IMR-90 (cell line): ENCODE measurements at places on chromosomes 12 and 14. TPM values are rescaled to one million over a fixed set of nuclear protein-coding genes. Genes with fewer than 3 reads are reported as not detected.

DNA sequence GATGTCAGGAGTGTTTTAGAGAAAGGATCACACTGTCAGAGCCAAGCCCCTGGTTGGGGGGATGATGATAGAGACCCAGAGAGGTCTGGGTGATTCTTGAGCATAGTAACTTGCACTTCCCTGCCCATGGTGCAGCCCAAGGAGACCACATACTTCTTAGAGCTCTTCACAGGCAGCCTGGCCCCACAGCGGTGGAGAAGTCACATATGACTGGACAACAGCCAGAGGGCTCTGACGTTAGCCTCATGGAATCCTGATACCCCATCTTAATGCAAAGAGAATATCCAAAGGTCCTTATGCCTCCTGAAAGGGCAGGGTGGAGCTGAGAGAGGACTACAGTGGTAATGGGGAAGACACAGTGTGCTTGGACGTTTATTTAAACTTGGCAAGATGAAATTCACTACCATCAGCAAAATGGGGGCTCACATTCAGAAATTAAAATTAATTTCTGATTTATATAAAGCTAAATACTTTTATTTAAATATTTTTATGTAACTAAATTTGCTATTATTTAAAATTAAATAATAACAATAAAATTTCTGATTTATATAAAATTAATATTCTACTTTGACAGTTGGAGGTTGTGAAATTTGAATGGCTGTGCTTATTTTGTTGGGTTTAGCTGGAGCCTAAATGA lies 131.3 kb downstream of the KTN1 start:
- no peaks in the 10 kb centered on the region for H3K36me3 ChIP-seq
- no peak overlapping the region for H3K4me3 ChIP-seq
- H3K27me3 ChIP-seq = no peaks in the 10 kb centered on the region

The TRHDE gene
- total RNA-seq = 65.1 and 97.8 TPM in 2 replicates

DNA sequence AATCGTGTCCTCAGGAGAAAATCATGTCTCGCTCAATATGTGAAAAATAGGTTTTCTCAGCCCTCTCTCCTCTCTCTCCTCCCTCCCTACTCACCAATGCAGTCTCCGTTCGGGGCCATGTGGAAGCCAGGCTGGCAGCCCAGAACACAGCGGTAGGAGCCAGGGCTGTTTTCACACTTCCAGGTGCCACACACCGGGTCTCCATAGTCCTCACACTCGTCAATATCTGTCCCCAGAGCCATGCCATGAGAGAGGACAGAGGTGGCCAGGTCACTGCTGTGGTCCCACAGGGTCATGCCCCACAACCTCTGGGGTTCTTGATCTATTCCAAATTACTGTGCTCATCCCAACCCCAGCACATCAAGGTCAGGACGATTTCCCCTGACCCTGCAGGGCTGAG lies 13.5 kb downstream of the ISCA2 start:
- peaks cover 10% of the 10 kb centered on the region for H3K4me1 ChIP-seq
- H3K36me3 ChIP-seq = peaks cover 26% of the 10 kb centered on the region
- H3K27ac ChIP-seq = no peak overlapping the region
- no peak for DNase-seq
- no peaks in the 10 kb centered on the region for H3K27me3 ChIP-seq

The LRRC23 gene
- 8.9 and 11.1 TPM in 2 replicates for total RNA-seq

DNA sequence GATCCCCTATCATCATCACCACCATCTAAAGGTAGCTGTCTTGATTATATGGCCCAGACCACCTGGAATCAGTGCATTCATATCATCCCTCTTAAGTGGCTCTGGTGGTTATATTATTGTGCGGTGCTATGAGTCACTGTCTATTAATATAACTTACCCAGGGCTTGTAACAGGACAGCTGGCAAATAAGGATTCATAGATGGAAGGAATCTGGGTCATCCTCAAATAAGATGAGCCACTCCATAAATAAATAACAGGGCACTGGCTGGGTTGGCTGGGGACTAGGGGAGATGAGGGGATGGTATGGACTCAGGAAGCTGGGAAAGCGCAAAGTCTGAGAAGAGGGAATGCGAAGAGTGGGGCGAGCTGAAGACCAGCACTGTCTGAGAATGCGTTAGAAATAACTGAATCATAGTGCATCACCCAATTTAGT lies 216.1 kb downstream of the NUAK1 start:
- DNase-seq = peak; percentile 91
- H3K27ac ChIP-seq = no peak overlapping the region
- peaks cover 11% of the 10 kb centered on the region for H3K4me1 ChIP-seq

The RHOJ gene
- 7.8 and 9.5 TPM in 2 replicates for total RNA-seq

GRCh38 chr14:100867631-100868315 lies 35.7 kb downstream of the RTL1 start:
- H3K4me3 ChIP-seq = no peak overlapping the region
- H3K4me1 ChIP-seq = no peaks in the 10 kb centered on the region; the same call in none of the 2 replicates
- no peaks in the 10 kb centered on the region for H3K27me3 ChIP-seq
- no peak overlapping the region for H3K27ac ChIP-seq
- H3K36me3 ChIP-seq = peaks cover 42% of the 10 kb centered on the region
- no peak for DNase-seq

DNA sequence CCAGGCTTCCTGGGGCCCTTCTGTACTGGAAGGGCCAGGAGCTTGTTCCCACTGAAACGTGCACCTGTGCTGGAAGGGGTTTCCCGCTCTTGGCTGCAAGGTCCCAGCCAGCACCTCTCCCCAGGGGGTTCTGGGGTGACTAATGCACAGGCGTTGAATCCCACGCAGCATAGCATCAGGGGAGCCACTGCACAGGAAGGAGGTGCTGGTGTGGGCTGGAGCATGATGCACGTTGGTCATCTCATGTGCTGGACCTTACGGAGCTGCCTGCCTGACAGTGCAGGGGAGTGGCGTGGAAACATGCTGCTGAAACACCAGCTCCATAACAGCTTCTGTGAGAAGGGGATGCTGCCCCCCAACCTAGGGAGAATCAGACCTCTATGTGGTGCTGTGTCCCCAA lies 623.0 kb downstream of the AACS start:
- no peaks in the 10 kb centered on the region for H3K36me3 ChIP-seq
- H3K4me3 ChIP-seq = no peak overlapping the region
- no peaks in the 10 kb centered on the region for H3K4me1 ChIP-seq

DNA sequence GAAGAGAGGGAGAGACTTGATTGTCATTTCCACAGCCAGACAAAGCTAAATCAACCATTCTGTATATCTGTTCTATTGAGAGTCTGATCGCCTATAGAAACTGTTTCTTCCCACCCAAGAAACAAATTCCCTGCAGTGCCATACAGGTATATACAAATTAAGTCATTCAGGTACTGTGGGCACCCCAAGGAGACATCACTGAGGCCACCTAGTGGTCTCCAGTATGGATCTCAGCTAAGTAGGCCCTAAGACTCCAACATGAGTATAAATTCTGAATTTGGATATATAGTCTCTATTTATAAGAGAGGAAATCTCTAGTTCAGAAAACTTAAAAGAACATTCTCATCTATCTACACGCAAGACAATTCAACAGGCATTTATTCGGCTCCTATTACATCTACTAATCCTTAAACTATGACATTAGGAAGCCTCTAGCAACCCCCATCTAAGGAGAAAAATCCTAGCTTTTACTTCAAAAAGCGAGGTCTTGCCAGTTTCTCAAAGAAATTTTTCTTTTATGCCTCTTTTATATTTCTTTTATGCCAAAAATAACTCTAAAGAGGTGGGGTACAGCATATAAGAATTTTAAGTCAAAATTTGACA lies 62.6 kb downstream of the DCAF5 start:
- no peak overlapping the region for H3K4me3 ChIP-seq
- peak; percentile 55 for DNase-seq
- no peak overlapping the region for H3K27ac ChIP-seq
- H3K27me3 ChIP-seq = no peaks in the 10 kb centered on the region
- peaks cover 20% of the 10 kb centered on the region for H3K4me1 ChIP-seq

GRCh38 chr14:24130380-24130716 lies at the start of gene FITM1:
Gene FITM1 (plus strand): TSS chr14:24130659. CDS start chr14:24131564, 905 bp downstream.
- H3K4me3 ChIP-seq = no peak within 1 kb of the TSS
- DNase-seq = no peak
- no peak within 1 kb of the TSS for H3K27ac ChIP-seq

- H3K4me1 ChIP-seq = peaks cover 35% of the 10 kb centered on the region
- DNase-seq = peak; percentile 89
- no peak overlapping the region for H3K4me3 ChIP-seq
- H3K27ac ChIP-seq = no peak overlapping the region
- H3K27me3 ChIP-seq = no peaks in the 10 kb centered on the region
Observed at GRCh38 chr14:74608959-74609611, 3.0 kb downstream of the LTBP2 start.

DNA sequence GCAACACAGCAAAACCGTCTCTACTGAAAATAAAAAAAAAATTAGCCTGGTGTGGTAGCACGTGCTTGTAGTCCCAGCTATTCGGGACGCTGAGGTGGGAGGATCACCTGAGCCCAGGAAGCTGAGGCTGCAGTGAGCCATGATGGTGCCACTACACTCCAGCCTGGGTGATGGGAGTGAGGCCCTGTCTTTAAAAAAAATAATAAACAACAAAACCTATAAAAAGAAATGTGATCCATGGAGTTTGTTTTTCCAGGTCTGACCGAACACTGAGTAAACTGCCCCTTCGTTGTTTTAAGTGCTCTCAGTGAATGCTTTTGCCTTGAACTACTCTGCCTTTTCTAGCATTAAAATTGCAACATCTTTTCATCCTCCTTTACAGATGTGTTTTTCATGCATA lies 76.8 kb downstream of the TESC start:
- H3K27ac ChIP-seq = no peak overlapping the region
- peaks cover 47% of the 10 kb centered on the region for H3K36me3 ChIP-seq
- H3K4me1 ChIP-seq = no peaks in the 10 kb centered on the region; the same call in 1 of the 2 replicates
- H3K4me3 ChIP-seq = no peak overlapping the region

DNA sequence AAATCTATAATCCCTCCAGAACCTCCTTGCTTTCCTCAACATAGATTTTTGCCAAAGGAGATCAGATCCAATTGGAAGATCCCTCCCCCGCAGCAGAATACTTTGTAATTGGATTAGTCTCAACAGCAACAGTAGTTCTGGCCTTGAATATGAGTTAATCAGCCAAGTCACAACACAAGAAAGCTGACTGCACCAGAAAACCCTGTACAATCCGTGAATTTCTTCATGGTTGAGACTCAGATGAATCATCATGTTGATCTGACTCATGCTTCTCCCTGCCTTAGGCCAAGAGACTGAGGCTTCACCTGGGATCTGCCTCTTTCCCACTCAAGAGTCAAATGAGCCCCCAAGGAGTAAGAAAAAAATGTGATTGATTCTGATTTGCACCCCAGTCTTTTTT lies 3.0 kb upstream of the METTL17 start:
- peak; percentile 96 for DNase-seq
- H3K4me3 ChIP-seq = no peak overlapping the region
- peaks cover under 1% of the 10 kb centered on the region; the same call in 1 of the 2 replicates for H3K36me3 ChIP-seq
- peak overlapping the region; percentile 61; the same call in 1 of the 2 replicates for H3K27ac ChIP-seq
- H3K4me1 ChIP-seq = peaks cover 8% of the 10 kb centered on the region
- H3K27me3 ChIP-seq = peaks cover 2% of the 10 kb centered on the region; the same call in 1 of the 2 replicates

The ADCY4 gene
- not detected in 2 replicates for total RNA-seq

- H3K4me3 ChIP-seq = no peak overlapping the region
- peak; percentile 24 for DNase-seq
- H3K4me1 ChIP-seq = no peaks in the 10 kb centered on the region
- H3K36me3 ChIP-seq = no peaks in the 10 kb centered on the region
- no peak overlapping the region for H3K27ac ChIP-seq
- H3K27me3 ChIP-seq = no peaks in the 10 kb centered on the region
Observed at GRCh38 chr14:38250331-38250730, 5.6 kb downstream of the CLEC14A start.

DNA sequence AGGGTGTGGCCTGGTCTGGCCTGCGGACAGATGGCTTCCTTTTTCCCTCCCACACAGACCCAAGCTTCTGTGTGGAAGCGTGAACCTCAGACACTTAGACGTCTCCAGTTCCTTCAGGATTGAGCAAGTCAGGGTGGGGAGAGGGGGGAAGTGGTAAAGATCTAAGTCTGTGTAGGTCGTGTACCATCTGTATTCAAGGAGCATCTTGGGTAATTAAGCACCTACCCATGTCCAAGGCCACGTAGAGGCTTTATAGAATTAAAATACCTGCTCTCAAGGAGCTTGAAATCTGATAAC lies 1.7 kb downstream of the AVIL start:
- peaks cover 42% of the 10 kb centered on the region for H3K36me3 ChIP-seq
- no peak overlapping the region for H3K4me3 ChIP-seq
- H3K27ac ChIP-seq = no peak overlapping the region

DNA sequence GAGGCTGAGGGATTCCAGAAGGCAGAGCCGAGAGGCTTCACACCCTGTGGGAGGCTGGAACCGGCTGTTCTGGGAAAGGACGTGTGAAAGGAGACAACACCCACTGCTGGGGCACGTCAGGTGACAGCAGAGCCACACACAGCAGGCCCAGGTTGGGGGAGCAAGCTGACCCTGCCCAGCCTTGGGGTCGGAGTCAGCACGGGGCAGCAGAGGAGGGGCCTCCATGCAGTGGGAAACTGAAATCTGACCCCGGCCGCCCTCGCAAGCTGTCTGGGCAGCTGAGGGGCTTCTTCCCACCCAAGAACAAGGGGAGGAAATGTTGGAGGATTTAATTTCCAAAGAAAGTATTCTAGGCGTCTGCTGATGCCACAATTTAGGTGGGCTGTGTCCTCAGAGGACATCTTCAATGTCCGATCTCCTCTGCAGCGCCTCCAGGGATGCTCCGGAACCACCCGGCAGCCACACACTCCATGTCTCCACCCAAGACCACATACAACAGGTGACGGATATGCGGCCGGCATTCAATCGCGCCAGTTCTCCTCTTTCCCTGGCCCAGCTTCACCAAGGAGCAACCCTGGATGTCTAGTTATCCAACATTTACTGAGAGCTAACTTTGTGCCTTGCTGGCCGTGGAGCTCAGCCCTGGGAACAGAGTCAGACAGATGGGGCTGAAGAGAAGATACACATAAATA lies 30.7 kb downstream of the SNRNP35 start:
- DNase-seq = no peak
- H3K4me3 ChIP-seq = no peak overlapping the region
- no peaks in the 10 kb centered on the region for H3K27me3 ChIP-seq
- H3K36me3 ChIP-seq = peaks cover 10% of the 10 kb centered on the region

DNA sequence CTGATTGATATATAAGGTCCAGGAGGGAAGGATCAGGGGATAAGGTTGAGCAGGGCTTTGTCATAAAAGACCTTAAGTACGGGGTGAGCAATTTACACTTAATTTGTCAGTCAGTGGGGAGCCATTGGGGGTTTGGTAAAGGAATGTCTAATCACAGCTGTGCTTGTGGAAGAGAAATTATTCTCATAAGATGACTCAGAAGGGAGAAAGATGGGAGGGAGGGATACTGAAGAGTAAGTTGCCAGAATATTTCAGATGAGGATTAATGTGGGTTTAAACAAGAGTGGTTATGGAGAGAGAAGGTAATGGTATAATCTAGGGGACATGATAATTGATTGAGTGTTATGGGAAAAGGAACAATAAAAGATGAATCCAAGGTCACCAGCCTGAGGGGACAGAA lies 500.1 kb upstream of the CCDC196 start:
- DNase-seq = no peak
- no peaks in the 10 kb centered on the region for H3K27me3 ChIP-seq
- no peak overlapping the region for H3K27ac ChIP-seq
- H3K4me3 ChIP-seq = no peak overlapping the region

DNA sequence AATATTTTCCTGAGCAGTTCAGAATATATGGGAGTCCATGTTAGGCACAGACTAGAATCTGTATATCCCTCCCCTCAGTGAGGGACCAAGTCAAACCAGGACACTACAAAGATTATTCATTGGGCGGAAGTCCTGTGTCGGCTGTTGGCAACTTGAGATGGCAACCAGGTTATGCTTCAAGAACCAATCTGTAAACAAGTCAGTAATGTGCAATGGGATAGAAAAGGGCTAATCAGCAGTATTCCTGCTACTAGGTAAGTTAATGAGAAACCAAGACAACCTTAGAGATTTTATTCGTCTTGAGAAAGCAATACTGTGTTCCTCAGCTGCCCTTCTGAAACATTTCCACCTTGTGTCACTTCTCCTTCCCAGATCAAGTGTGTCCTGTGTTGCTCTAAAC lies 26.4 kb downstream of the ARG2 start:
- H3K4me3 ChIP-seq = no peak overlapping the region
- DNase-seq = no peak
- H3K27ac ChIP-seq = no peak overlapping the region

The NPFF gene
- not detected in 2 replicates for total RNA-seq
